ENCODE measurements at places on chromosomes 7 and 10. TPM values are rescaled to one million over a fixed set of nuclear protein-coding genes. Genes with fewer than 3 reads are reported as not detected.

GRCh38 chr10:58158806-58159205 is 108.9 kb downstream of the IPMK start:
- no peak for DNase-seq

DNA sequence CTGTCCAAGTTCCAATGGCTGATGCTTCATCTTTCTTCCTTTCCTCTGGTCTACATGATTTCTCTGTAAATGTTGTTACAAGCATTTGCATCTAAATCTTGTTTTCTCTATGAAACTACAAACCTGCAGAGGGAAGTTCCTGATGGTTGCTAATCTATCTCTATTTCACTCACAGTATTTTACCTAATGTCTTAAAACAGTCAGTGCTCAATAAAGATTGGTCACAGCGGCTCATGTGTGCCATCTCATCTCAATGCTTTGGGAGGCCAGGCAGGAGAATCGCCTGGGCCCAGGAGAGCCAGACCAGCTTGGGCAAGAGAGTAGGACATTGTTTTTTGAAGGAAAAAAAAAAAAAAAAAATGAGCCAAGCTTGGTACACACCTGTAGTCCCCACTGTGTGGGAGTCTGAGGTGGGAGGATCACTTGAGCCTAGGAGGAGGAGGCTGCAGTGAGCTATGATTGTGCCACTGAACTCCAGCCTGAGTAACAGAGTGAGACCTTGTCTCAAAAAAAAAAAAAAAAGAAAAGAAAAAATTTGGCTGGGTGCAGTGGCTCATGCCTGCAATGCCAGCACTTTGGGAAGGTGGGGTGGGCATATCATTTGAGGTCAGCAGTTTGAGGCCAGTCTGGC is 71.3 kb upstream of the ARMC3 start:
- no peak for DNase-seq

DNA sequence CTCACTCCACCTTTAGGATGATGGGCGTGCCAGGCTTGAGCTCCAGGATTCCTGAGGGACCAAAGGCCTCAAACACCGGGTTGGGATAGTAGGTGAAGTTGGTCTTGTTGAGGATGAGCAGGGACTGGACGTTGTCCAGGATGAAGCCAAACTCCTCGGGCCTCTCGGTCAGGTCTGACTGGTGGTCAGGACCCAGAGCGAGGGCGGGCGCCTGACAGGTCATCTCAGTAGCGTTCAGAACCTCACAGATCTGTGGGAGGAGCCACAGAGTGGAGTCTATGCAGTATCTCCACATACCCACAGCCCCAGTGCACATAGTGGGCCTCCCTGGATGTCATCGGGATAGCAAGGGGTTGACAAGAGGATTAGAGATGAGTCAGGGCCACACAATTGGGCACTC is 394.9 kb downstream of the PLXNA4 start:
- no peak for DNase-seq

- DNase-seq = peak; percentile 89
Observed at GRCh38 chr10:29949411-29950011, 109.9 kb downstream of the JCAD start.

GRCh38 chr10:31678575-31679516 is 249.8 kb downstream of the ARHGAP12 start:
- no peak for DNase-seq

- no peak for DNase-seq
Observed at GRCh38 chr7:4072161-4072925, 609.8 kb upstream of the FOXK1 start.

- DNase-seq = no peak
Observed at GRCh38 chr10:88293073-88293472, 290.0 kb downstream of the RNLS start.

DNA sequence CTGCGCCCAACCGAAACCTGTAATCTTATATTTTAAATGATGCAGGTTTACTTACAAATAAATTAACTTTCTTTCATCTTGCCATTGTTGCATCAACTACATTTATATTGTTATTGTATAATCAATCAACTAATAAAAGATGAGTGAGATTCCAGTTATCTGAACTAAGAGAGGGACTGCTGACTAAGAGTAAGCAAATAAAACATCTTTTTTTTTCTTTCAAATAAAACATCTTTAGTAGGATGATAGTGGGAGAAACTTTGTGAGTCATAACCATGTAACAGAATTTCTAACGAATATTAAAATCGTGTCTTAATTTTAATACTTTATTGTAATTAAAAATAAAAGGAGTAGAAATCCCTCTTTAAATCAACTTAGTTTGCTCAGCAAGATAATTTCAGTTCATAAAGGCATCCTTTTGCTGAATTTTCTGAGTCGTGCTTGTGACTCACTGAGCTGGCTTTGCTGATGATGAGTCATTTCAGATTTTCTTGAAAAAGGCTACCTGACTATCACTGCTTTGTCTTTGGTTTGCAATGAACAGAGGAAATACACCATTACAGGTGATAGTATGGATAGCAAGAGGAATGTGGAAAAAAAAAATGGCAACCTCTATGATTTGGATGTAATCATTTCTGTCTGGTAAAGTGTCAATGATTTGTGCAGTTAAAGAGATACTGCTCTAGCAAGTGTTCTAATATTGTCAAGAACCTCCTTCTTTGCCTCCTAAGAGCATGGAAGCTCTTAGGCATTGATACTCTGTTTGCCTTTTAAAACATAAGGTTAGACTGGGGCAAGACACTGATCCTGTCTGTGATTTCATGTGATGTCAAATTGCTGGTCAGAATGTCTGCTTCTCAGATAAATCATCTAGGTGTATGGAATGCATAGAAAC is 119.5 kb downstream of the GPR158 start:
- peak; percentile 75 for DNase-seq

Gene CYP2C19
- total RNA-seq = not detected

GRCh38 chr10:69639291-69640195 is 9.5 kb downstream of the FAM241B start:
- DNase-seq = peak; percentile 87

DNA sequence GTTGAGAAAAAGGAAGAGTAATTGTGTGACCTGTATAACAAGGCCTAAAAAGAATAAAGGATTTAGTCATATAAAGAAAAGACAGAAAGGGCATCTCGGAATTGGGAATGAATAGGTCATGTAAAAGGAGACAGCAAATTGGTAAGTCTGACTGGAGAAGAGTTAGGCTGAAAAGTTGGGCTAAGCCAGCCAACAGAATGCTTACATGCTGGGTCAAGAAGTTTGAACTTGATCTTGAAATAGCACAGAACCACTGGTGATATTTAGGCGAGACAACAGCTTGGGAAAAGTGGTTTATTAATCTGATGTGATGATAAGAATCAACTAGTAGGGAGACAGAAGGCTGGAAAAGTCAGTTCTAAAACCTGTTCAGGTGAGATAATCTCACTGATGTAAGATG is 4.8 kb downstream of the IDE start:
- DNase-seq = no peak

Gene RARRES2
- not detected for total RNA-seq

Gene HOXA7
- 2.6 TPM for total RNA-seq

- no peak for DNase-seq
Observed at GRCh38 chr7:106918991-106919390, 53.9 kb downstream of the PIK3CG start.

DNA sequence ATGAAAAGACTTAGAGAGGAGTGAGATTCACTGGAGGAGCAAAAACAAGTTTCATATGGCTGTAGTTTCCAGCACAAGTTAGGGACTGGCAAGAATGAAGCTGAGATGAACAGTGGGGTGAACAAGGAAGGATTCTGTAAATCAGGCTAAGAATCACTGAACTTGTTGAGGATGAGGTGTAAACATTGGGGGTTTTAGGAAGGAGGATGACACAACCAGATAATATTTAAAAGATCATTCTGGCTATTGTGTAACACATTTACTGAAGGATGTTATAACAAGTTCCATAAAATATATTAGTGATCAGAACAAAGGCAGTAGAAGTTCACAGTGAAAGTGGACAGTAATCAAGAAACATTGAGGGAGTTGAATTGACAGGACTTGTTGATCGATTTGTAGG is 68.9 kb downstream of the CD36 start:
- no peak for DNase-seq

- DNase-seq = no peak
Observed at GRCh38 chr7:49564379-49564714, 209.1 kb upstream of the VWC2 start.

GRCh38 chr7:78264105-78264504 is 465.5 kb downstream of the PHTF2 start:
- DNase-seq = no peak

DNA sequence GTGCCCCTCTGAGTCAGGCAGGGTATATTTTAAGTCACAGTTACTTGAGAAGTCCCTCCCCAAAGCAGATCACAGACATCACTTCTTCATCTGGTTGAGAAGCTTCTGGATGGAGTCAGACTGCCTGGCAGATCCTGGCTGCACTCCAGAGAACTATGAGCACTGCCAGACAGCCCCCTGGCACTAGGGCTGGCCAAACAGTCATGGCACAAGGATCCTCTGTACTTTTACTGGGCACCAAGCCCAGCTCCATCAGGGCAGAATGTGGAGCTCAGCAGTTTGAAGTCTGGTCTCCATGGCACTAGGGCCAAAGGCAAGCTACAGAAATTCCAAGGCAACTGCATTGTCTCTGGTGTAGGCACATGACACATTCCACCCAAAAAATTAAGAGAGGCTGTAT is 162.1 kb downstream of the NRG3 start:
- DNase-seq = no peak

GRCh38 chr7:151095828-151096475 is 9.7 kb downstream of the AGAP3 start:
- no peak for DNase-seq

DNA sequence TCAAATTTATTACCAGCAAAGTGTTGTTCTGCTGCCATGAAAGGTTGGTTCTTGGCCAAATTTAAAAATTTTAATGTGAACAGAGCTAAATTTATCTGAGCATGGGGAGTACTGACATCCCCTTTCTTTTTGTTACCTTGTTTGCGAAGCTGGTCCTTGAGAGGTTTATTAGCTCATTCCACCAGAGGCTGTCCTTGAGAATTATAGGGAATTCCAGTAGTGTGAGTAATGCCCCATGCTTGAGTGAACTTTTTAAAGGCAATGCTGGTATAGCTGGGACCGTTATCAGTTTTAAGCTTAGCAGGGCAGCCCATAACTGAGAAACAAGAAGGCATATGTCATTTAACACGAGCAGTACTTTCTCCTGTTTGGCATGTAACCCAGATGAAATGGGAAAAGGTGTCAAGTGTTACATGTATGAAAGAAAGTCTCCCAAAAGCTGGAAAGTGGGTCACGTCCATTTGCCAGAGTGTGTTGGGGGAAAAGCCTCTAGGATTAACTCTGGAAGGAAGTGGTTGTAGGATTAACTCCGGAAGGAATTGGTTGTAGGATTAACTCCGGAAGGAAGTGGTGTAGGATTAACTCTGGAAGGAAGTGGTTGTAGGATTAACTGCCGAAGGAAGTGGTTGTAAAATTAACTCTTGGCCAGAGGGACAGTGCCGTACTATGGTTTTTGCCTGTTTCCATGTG is 37.3 kb upstream of the AKR1C2 start:
- peak; percentile 6 for DNase-seq

DNA sequence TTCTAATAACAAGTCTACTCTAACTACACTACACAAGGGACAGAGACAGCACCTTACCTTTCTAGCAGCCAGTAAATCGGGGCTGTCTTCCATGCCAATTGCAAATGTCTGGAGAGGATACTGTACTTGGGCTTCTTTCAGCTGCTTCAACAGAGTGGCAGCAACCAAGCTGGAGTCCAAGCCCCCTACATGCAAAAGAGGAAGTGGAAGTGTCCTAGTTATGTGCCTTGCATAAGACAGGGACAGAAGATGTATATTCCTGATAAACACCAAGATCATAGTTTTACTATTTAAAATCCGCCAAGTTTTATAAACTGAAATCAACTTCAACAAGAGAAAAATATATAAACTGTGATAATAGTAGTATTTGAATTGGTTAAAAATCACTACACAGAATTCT is 14.0 kb downstream of the ASNS start:
- DNase-seq = no peak

DNA sequence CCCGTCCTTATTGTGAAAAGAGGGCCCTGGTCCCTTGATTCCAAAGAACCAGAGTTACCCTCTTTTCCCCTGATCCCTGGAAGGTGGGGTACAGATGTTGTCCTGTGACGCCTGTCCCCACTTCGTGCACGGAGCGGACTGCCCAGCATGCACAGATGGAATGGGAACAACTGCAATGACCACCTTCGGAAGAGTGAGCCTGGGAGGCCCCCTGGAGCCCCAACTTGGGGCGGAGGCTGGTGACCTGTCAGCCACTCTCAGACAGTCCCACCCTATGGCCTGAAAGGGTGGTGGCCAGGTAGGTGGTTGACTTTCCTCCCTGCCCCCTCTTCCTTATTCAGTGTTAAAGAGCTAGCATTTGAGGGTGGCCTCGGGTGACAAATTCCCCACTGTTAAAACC is 196.6 kb upstream of the GALNT17 start:
- no peak for DNase-seq
